NCI-H446 treated with DMSO at 0.1 percent for 48 hours (cell line): ENCODE measurements at places on chromosomes 12 and 14.

- no peak for DNase-seq
Observed at GRCh38 chr14:67586369-67586768, 13.7 kb downstream of the PIGH start.

GRCh38 chr14:98634043-98634820 is 637.8 kb downstream of the BCL11B start:
- no peak for DNase-seq

DNA sequence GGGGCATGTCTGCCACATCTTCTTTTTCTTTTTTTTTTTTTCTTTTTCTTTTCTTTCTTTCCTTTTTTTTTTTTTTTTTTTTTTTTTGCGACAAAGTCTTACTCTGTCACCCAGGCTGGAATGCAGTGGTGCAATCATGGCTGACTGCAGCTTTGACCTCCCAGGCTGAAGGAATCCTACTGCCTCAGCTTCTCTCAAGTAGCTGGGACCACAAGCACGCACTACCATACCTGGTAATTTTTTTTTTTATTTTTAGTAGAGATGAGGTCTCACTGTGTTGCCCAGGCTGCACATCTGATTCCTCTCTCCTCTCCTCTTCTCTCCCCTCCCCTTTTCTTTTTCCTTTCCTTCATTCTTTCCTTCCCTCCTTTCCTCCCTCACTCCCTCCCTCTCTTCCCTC is 18.5 kb downstream of the SLC15A5 start:
- DNase-seq, result no peak

- no peak for DNase-seq
Observed at GRCh38 chr12:8840321-8840720, 17.9 kb downstream of the A2ML1 start.
